Muscle of arm (tissue), 14 donors: ENCODE measurements at places on chromosomes 13 and 19.

GRCh38 chr19:45592366-45592765 is 7.8 kb upstream of the OPA3 start:
- no peak for DNase-seq

- no peak for DNase-seq
These were observed 58.2 kb downstream of the USP12 start for GRCh38 chr13:27113436-27113835.

- DNase-seq, result no peak
These were observed 23.1 kb downstream of the SIGLEC5 start for GRCh38 chr19:51607077-51607476.

- no peak for DNase-seq
These were observed 78.8 kb upstream of the SLC15A1 start for GRCh38 chr13:98831236-98831635.

DNA sequence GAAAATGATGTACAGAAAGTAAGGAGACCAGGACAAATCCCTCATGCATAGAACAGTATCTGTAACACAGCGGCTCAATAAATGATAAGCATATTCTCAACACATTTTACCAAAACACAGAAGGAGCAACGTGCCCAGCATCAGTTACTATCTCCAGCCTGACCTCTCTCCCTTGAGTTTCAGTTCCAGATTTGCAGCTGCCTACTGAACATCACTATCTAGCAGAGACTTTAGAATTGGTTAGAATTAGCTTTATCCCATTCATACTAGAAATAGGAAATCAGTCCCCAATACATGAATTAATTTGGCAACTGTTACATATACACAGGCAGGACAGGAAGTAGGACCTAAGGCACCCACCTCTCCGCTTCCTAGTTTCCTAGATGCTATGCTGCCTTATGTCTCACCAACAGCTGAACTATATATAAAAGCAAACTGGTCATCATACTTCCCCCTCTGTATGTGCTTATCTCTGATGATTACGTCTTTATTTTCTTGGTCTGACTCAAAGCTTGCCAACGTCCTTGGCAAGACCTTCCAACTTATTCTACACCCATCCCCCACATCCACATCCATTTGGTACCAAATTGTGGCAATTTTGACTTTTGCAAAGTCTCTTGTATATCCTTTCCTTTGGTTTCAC is 61.1 kb downstream of the SACS start:
- DNase-seq, result no peak

- DNase-seq, result no peak
These were observed 4.5 kb upstream of the EEF1AKMT1 start for GRCh38 chr13:20778311-20778710.

- no peak for DNase-seq
These were observed 10.5 kb downstream of the IZUMO2 start for GRCh38 chr19:50152578-50152977.

DNA sequence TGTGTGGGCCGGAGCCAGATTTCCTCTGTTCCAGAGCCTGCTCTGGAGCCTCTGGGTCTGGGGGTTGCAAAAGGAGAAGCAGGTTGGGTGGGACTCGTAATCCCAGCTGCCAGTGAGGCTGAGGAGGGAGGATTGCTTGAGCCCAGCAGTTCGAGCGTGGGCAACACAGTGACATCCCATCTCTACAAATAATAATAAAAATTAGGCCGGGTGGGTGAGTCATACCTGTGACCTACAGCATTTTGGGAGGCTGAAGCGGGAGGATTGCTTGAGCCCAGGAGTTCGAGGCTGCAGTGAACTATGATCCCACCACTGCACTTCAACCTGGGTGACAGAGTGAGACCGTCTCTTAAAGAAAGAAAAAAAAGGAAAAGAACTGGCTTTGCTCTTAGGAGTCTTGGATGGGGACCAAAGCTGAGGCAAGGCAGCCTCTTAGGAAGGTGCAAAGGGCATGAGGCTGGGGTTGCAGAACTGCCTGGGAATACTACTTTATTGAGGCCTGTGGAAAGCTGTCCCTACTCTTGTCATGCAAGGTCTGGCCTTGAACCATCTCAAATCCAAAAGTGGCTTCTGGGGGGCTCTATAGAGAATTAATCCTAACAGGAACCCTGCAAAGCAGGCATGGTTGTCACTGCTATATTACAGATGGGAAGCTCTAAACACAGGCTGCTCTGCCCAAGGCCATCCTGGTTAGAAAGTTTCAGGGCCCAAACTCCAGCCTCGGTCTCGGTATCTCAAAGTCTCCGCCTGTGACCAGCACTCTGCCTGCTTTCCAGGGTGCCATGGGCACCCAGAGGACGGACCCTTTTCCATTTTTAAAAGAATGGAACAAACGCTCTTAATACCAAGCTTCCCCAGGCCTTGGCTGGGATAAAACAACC is 880 bp upstream of the C19orf12 start:
- no peak for DNase-seq

GRCh38 chr13:111971891-111972780 is 94.8 kb upstream of the SOX1 start:
- no peak for DNase-seq

GRCh38 chr19:15137777-15138176 is 30.6 kb downstream of the SYDE1 start:
- DNase-seq, result no peak

- DNase-seq, result no peak
These were observed 229.3 kb upstream of the EDNRB start for GRCh38 chr13:78147905-78148304.

- DNase-seq, result peak; percentile 63
These were observed 588 bp upstream of the DPY19L3 start for GRCh38 chr19:32404933-32405430.

DNA sequence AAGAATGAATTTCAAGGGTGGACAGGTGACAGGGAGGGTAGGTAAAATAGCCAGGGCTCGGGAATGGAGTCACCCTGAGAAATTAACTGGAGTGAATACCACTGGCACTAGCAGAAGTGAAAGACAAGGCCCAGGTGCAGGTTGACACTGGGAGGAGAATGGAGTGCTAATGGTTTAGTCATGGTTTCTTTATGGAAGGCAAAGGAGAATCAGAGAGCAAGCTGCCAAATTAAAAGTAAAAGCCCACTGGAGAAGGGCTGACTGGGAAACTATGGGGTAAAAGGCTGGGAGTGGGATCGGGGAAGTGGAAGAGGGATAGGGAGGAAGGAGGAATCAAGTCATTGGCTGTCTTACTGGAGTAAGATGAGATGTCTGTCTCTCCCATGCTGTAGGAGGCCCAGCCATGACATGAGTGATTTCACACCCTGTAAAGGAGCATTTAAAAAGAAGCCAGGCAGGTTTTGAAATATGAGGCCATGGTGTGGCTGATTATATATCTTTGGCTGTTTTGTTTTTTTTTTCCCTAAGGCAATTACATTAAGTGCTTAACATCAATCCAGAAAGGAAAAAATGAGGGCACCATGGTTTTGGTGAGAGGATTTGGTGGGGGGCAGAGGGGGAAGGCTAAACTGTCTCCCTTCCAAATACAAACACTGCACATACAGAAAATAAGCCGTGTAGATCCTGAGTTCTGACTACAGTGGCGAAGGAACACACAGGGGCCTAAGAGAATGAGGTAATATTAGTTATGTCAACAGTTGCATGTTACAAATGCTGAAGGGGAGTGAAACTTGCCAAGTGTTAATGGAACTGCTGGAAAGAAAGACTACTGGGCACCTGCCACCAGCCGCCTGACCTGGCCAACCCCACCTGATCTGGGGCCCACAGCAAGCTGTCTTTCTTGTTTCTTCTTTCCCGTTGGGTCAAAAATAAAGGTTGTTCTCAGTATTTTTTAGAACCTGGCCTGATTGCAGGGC is 183.5 kb upstream of the TSC22D1 start:
- no peak for DNase-seq

GRCh38 chr13:23427342-23427843 is 6.1 kb downstream of the SACS start:
- DNase-seq, result peak; percentile 26

DNA sequence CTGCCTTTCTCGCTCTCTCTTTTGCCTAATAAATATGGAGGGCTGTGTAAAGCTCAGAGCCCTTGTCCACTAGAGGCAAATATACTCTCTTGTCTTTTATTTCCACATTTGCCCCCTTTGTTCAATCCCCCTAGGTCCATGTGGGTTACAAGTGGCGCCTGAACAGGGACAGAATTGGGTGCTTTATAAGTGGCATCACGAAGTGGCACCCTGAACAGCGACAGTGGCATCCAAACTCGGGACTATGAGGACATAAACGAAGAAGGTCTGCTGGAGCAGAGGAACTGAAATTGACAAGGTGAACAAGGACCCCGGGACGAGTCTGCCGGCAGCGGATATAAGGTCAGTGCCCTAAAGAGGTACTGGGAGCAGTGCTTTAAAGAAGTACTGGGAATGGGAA is 4.3 kb upstream of the ZNF610 start:
- DNase-seq, result no peak

DNA sequence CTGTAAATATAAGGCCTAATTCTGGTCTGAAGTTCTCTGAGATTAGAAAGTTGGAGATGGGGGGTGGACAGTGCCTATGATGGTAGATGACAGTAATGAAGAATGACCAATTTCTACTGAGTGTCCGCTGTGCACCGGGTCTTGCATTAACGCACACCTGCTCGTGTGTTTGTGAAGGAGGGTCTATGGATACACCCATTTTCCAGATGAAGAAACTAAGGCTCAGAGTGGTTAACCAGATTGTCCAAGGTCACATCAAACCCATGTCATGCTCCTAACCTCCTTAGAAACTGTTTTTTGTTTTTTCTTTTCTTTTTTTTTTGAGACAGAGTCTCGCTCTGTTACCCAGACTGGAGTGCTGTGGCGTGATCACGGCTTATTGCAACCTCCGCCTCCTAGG is 13.7 kb downstream of the AXL start:
- DNase-seq, result no peak

DNA sequence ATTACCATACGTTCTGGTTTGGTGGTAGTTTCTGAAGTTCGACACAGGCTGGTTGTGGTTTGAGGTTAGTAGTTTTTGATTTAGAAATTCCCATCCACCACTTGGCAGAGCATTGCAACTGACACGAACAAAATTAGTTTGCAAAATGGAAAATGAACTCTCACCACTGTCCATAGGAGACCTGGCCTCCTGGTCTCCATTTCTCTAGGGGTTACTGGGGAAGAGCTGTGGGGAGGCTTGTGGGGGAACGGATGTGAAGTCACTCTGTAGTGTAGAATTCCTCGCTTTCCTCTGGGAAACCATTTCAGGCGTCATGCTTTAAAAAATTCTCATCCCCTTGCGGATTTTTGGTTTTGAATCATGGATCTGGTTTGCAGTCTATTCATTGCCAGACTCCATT is 321.5 kb upstream of the MAB21L1 start:
- peak; percentile 52 for DNase-seq

- DNase-seq, result no peak
These were observed 99.3 kb downstream of the WDFY2 start for GRCh38 chr13:51683597-51683996.

DNA sequence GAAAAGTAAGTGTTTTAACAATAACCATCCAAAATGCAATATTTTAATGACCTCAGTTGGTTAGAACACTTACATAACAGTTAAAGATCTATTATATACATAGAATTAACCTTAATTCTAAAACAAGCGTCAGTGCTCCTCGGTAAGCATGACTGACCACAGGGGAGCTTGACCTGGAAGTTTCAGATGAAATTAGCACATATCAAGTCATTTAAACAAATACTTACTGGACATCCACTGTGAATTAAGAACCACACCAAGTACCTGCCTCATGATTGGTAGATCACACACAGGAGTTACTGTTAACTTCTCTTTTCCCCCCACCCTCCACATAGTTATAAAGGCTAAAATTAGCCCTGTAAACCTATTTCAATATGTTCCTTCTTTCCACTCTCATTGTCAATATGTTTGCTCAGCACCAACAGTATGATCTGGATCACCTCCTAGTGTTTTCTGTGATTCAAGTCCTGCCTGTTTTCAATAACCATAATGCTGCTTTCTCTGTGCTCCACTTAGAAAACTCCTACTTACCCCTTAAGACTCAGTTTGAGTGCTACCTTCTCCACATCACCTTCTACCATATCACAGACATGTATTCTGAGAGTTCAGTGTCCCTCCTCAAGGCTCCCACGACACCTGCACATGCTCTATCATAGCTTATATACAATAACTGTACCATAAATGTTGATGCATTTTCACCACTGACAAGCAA is 209.0 kb downstream of the VWA8 start:
- no peak for DNase-seq

DNA sequence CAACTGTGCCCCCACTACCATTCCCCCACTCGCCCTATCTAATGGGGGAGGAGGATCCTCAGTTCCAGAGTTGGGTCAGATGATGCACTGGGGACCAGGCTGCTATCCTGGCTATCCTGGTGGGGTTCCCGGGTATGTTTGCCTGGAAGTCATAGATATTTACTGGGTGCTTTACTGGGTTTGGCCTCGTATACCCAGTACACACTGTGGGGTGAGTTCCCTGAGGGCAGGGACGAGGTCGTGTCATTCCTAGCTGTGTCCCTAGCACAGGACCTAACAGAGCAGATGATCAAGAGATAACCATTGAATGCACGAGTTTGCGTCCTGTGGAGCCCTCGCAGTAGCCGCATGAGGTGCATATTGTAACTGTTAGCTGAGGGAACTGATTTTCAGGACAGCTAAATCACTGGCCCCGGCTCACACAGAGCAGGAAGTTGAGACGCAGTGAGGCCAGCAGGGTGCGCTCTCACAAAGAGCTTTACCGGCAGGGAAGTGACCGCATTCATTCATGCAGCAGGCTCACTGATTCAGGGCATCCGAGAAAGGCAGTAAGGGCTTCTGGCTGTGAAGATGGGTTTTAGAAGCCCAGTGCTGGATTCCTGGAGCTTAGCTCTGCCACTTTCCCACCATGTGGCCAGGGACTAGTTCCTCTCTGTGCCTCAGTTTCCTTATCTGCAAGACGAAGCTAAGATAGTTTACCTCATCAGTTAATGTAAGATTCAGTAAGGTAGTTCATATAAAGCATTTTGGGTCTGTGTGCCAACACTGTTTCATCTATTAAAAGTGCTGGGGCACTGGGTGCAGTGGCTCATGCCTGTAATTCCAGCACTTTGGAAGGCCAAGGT is 6.0 kb downstream of the RUVBL2 start:
- no peak for DNase-seq

GRCh38 chr19:7355151-7355820 is 6.5 kb downstream of the ARHGEF18 start:
- no peak for DNase-seq

GRCh38 chr19:39582442-39582841 is 19.9 kb upstream of the LGALS13 start:
- no peak for DNase-seq

GRCh38 chr19:41421973-41422372 is 5.2 kb downstream of the B3GNT8 start:
- no peak for DNase-seq

GRCh38 chr13:111372651-111373425 is 52.4 kb downstream of the TEX29 start:
- DNase-seq, result no peak

GRCh38 chr13:31209841-31210210 is 10.1 kb downstream of the B3GLCT start:
- DNase-seq, result peak; percentile 31
